ENCODE measurements at places on chromosomes 1 and 21.

DNA sequence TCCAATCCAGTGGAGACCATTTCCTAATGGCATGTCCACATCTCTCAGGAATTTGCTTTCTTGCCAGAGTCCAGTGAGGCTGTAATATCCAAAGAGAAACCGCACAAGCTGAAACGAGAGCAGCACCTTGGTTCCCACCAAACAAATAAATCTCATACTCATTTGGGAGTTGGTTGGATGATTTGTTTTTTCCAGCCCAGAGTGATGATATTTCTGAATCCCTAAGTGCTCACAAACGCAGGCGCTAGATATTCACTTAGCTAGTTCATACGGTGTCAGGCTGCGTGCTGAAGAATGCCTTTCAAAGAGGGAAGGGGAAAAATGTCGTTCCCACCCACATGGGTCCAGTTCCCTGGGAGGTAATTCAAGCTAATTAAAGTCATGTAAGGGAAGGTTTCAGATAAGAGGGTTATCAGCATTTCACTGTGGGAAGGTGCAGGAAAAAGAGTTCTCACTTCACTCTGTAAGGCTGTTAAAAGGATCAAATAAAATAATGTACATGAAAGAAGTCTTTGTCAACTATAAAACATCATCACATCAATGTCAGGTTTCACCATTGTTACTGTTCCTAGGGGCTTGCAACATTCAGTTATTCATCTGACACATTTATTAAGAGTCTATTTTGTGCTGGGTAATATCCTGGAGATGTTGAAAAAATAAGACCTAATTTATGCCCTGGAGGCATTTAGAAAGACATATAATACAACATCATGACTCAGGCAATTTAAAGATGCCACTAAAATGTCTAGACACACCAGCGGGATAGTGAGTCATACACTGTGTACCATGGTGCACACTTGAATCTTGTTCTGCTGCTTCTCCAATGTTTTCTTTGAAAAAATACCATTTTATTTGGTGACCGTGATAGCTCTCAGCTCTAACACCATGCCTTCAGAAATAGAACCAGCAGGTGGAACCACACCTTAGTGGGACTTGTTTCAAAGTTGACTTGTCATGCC is 19.3 kb downstream of the DPT start:
- DNase-seq: no peak

- DNase-seq: no peak
Measured at GRCh38 chr1:176379626-176380339, 83.2 kb upstream of the PAPPA2 start.

DNA sequence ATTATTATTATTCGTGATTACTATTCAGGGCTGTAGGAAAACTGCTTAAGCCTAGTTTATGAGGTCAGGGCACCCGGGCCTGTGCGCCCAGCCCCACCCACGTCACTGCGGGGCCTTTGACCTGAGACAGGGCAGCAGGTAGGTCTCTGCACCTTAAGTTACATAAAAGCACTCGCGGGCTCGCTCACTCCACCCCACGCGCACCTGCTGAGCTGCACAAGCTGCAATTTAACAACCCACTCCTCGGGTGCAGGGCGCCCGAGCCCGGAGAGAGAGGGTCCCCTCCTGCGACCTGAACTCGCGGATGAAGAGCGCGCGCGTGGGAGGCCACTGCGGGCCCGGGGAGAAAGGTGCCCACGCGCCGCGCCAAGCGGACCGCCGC is 477 bp downstream of the ICMT start:
- no peak for DNase-seq

GRCh38 chr1:56355422-56355821 is 223.9 kb downstream of the PLPP3 start:
- no peak for DNase-seq

DNA sequence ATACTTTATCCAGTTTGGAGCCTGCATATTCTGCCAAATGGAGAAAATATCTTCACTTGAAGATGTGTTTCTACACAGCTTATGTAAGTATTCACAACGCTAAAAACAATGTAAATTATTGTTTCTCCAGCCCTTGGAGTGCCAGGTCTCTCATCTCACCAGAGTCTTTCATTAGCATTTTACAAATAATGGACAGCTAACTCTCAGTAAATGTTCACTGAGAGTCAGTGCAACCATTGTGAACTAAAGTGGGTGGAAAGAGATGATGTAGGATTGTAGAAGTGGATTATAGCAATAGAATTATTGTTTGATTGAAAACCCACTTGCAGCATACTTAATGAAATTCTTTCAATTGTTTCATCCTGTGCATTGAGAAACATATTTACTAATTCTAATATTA is 8.3 kb upstream of the FAM177B start:
- DNase-seq: no peak

DNA sequence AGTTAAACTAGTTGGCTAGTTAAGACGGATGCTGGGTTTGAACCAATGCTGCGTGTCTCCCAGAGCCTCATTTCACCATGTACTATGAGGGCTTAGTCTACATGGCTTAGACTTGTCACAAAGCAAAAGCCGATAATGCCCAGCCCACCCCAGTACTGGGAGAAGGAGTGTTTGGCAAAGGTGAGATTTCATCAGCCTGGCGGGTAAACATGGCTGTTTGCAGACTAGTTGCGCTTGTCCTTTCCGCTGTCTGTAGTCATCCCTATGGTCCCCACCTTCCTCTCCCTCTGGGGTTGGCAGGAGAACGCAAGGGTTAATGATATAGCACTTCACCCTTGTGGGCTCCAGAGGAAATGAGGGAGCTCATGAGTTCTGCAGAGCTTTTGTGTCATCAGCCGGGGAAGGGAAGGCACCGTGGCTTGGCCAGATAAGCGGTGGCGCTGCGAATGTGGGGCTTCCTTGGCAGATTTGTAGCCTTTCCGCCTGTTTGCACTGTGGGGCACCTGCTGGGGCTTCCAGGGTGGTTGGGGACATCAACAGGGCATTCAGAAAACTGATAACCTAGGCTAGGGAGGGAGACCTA is 29.2 kb downstream of the SOX13 start:
- DNase-seq: no peak

DNA sequence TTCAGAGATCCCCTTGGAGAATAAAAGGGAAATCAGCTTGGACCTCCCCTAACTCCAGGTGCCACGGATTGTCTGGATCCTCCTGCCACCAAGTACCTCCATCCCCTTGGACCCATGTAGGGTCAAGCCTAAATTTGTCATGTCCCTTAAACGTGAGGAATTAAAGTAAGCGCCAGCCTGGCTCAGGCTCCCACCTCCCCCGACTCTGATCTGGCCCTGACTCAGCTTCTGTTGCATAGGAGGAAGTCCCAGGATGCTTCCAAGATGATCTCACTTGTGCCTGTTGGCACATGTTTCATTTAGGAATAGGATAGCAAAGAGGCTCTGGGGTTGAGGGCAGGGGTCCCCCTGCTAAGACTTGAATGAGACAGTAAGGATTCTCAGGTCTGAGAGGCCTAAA is 231.9 kb upstream of the JUN start:
- no peak for DNase-seq

GRCh38 chr1:226738421-226738994 is 574 bp downstream of the ITPKB start:
- no peak for DNase-seq

GRCh38 chr1:6996371-6996770 is 211.1 kb downstream of the CAMTA1 start:
- no peak for DNase-seq

DNA sequence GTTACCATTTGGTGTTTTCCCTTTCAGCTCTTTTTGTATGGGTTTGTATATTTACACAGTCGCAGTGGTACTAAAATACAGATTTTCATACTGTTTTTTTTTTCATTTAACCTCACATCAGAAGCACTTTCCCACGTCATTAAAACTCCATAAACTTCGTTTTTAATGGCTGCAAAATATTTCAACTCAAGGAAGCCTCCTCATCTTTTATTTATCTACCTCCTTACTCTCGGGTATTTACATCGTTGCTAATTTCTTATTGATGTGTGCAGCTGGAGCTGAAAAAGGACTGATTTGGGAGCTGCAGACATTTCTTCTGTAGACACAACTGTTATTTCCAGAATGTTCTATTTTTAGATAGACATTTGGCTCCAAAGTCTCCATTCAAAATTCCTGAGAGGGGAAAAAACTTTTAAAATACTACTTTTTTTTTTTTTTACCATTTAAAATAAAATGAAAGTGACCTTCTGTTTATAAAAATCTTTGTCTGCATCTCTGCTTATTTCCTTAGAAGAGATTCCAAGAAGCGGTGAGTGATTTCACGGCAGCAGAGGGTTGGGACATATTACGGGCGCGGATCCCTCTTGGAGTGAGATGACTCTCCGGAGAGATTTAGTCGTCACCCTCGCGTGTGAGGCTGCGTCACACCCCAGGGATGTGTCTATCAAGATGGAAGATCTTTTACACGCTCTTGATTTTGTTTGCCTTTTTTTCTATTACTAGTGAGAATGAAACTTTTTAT is 10.1 kb downstream of the RUNX3 start:
- DNase-seq: peak; percentile 55

- DNase-seq: no peak
Measured at GRCh38 chr1:101453844-101454243, 217.0 kb downstream of the S1PR1 start.

DNA sequence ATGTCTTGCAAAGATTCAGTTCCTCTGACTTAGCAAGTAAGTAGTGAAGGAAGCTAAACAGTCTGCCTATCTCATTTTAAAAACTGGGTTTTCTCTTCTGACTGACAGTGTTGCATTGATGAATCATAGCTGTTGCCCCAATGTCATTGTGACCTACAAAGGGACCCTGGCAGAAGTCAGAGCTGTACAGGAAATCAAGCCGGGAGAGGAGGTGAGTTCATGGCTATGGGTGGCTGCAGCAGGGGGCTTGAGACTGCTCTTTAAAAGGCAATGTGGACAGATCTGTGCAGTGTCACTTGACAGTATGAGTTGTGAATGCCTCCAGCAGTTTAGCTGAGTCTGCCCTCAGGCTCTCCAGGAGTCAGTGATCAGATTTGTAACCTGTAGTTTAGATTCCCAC is 46.6 kb downstream of the SMYD2 start:
- DNase-seq: no peak

DNA sequence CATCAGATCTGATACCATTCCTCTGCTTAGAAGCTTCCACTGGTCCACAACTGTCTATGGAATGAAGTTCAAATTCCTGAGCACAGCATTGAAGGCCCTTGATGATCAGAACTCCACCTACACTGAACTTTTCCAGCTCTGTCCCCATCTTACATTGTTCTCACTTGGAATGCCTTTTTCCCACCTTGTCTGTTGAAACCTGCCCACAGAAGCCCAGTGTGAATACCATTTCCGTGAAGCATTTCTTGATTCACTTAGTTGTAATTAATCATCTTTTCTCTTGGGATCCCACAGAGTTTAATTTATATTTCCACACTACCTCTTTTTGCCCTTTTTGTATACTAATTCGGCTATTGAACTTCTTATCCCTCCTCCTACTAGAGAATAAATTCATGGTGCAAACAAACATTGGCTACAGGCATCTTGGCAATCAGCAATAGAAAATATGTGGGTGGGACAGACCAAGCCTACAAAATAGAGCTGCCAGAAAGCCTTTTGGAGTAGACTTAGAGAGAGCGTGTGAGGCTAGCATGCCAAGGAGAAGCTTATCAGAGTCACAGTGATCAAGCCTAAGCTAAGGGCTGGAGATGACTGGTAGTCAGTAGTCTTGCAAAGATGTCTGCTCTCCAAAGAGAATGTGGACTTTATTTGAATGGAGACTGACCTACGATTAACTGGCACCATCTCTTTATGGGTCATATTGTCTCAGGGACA is 26.1 kb downstream of the NHLH2 start:
- DNase-seq: no peak

Measured in activated CD4-positive, CD25-positive, alpha-beta regulatory T cell (primary cell).